ENCODE measurements at places on chromosomes 2 and 18.

GRCh38 chr18:49169037-49169521, 218.3 kb upstream of the SMAD7 start:
- no peak for DNase-seq

DNA sequence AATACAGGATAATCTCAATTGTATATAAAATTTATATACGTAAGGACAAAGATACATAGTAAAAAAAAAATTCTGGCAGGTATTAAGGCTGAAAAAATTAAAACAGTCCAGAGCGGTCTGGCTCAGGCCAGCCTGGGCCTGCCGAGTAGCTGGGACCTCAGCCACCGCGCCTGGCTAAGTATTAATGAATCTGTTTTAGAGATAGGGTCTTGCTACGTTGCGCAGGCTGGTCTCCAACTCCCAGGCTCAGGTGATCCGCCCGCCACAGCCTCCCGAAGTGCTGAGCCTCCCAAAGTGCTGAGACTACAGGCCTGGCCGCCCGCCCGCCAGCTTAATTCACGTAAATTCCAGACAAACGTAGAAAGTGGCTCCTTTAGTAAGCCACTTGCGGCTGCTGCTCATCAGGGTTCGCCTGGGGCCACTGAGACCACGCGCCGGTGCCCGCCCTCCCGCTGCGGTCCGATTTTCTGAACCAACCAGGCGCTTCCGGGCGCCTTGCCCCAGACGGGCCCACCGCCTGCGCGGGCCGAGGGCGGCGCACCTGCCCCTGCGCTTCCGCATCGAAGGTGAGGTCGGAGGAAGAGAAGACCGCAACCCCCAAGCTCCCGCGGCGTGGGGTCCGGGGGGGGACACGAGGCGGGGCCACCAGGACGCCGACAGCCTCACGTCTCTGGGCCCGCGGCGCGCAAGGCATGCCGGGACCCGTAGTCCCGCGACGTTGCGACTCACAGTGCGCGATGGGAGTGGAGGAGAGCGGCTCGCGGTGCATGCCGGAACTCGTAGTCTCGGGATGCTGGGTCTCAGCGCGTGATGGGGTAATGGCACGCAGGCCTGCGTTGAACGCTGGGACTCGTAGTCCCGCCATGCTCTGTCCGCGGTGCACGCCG, 695 bp upstream of the CTDP1 start:
- DNase-seq: peak; percentile 99

DNA sequence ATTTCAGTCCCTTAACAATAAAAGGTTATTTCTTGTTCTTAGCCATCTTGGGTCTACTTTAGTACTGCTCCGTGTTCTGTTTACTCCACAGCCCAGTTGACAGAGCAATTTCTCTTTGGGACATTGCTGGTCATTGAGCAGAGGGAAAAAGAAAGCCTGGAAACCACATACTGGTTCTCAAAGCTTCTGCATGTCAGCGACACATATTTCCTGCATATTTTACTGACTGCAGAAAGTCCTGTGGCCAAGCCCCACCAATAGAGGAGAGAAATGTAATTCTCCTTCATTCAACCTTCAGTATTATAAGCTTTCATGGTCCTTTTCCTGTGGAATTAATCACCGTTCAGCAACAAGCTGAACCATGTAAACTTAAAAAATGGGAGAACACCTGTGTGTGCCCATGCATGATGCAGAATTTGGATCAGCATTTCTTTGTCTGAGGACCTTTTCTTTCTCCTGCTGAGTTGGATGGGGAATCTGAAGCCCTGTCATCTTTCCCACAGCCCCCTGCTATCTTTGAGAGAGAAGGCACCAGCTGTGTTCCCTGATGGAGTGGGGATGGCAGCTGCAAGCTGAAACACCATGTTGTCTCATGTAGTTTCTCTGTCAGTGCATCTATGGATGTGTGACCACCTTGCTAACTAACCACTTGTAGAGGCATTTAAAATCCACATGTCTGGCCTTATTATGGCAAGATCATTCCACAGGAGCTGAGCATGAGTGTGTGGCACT, 431.6 kb downstream of the MEIS1 start:
- no peak for DNase-seq

DNA sequence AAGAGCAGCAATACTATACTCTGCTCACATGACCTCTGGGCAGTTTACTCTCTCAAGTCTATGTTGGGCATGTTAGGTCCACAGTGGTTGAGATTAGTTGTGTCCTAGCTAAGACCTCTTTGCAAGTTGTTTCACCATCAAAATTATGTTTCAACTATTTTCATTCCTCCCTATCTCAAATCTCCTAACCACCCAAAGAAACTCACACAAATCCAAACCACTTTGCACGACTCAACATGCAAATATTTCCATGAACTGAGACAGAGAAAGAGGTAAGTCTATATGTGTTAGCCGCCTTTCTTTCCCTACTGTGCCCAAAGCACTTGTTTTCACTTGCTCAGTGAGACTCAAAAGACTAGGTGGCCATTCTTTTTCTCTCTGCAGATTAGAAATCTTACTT, 546.8 kb downstream of the TNS1 start:
- DNase-seq: no peak

DNA sequence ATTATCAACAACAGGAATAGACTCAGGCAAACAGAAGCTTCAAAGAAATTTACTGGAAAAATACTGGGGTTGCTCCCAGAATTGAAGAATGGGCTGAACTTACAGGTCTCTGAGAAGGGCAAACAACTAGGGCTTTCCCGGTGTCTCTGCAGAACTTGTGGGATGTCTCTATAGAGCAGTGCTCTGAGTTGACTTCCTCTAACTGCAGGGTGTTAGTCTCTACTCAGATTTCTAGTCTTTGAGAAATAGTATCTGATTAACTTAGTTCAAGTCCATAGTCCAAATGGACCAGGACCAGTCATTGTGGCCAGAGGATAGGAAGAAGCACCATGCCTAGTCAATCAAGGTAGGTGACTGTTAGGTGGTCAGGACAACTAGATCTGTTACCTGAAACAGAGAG, 45.8 kb downstream of the LIMS1 start:
- DNase-seq: no peak

DNA sequence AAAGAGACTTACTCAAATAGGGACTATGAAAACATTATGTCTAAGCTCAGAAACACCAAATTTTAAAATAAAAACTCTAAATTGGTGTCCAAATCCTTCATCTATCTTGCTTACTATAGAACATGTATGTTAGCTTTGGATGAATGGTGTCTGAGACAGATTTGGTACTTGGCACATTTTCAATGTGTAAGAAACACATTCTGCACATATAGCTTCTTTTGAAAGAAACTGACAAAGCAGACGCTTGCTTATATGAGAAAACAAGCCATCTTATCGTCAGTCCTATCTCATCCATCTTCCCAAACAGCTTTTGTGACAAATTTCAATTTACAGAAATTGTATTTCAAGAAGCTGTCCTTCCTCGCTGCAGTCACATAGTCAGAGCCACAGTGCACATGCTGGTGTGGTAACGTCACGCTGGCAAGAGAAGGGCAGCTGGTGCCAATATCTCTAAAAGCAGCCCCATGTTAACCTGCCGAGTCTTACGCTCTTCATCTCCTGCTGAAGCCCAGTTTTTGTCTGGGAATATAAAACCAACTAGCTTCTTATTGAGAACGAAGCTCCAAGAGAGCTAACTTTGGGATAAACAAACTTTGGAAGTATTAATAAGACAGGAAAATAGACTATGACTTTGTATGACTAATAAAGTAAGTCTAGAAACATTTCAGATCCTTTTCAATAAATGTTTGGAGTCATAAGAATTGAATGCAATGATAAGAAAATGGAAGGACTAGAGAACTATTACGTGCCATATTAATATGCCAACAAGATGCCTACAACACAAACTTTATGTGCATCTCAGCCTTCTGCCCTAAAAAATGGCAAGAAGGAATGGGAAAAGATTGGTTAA, 74.9 kb upstream of the TFCP2L1 start:
- DNase-seq: no peak

GRCh38 chr18:73283788-73284187, 416.0 kb upstream of the NETO1 start:
- no peak for DNase-seq

DNA sequence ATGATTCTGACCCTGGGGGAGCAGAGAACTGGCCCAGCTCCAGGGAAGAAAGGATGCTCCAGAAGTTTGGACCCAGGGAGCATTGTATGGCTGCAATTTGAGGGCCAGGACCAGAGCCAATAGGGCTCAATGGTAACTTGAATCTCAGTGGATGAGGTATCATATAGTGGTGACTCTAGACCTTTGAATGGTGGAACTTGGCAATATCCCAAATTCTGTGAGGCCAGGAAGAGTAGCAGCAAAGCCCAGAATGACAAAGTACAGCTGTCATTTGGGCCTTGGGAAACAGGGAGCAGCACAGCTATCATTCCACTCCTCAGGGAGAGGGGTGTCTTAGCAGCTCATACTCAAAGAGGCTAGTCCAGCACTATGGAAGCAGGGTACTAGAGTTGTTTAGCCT, 332.9 kb upstream of the RBMS1 start:
- no peak for DNase-seq

DNA sequence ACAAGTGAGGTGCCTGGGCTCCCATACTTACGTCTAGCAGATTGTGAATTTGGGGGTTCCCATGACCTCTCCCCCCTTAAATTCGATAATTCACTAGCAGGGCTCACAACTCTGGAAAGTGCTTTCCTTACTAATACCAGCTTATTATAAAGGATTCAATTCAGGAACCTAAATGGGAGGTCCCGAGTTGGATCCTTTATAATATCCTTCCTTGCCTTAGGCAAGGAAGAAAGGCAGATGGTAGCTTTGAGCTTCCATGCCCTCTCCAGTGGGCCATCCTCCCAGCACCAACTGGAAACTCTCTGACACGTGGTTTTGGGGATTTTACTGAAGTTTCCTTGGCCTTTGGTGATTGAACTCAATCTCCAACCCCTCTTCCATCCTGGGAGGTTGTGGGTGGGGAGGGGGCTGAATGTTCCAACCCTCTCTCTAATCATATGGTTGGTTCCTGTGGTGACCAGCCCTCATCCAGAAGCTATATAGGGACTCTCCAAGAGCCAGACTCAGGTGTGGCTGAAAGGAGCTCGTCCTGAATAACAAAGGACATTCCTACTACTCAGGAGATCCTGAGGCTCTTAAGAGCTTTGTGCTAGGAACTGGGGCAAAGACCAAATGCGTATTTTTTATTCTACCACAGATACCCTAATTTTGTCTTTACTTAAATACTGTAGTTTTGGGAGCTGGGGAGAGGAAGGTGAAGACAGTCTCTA, 62.2 kb downstream of the HAUS1 start:
- no peak for DNase-seq

GRCh38 chr2:222305516-222306392, 7.0 kb upstream of the PAX3 start:
- DNase-seq: no peak

DNA sequence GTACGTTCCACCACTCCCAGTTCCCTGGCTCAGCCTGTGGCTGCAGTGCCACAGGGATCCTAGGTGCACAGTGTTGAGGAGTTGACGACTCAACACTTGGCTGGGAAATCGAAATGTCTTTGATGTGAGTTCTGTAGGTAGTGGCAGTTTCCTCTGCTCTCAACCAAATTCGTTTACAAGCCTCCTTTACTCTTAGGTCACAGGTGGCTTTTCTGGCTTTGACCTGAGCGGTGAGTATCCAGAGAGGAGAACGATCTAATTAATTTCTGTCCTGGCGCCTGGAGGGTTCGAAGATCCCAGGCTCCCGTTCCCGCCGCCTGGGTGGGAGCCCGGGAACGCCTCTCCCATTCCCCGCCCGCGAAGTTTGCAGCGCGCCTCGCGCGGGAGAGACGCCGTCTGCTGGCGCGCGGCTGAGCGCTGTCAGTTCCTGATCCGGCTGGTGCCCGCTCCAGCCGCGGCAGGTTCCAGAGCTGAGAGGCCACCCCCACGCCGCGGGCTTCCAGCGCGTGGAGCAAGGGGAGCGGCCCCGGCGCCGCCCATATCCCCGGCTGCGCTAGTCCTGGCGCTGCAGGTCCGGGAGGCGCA, at the start of gene LAMA3:
Gene LAMA3 (plus strand): TSS at position 423 of the 585 bp plus-strand sequence. CDS start 231 bp downstream, outside the sequence.
- no peak for DNase-seq

Data from hypothalamus (tissue), 51 donors.